ENCODE measurements at places on chromosomes 12 and 14. TPM values are rescaled to one million over a fixed set of nuclear protein-coding genes. Genes with fewer than 3 reads are reported as not detected.

DNA sequence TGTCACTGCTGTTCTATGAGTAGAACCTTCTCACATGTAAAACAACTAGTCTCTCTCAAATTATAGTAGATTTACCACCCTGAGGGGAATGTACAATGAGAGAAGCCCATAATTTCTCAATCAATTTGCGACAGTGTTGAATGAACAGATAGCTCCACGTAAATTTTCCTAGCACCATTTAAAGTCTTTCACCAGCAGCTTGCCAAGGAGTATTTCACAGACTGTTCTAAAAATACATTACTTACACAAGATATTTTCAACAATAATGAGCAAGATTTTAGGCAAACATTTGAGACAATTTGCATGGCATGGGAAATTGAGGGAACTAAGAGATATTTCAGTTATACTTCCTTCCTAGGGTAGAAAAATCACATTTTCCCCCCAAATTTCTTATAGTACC, 151.6 kb downstream of the KICS2 start:
- no peak for DNase-seq

GRCh38 chr12:109810954-109811623, 22.1 kb downstream of the TRPV4 start:
- DNase-seq, result no peak

Gene ADAM21
- not detected for total RNA-seq

- DNase-seq, result peak; percentile 72
Observed at GRCh38 chr14:92513966-92514843, 624 bp downstream of the RIN3 start.

Gene OTUB2
- total RNA-seq, result 2.0 TPM

DNA sequence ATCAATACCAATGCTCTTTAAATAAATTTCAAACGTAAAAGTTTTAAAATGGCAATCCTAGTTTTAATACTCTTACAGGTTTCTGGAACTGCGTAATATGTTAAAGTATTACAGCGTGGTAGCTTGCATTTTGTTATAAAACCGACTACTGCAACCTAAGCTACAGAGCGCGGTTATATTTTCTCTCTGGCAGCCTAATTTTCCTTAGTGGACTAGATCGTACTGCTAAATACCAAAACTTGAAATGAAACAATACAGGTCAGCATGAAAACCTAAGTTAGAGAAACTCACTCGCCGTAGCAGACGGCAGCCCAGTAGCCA, 1.2 kb downstream of the CCDC92 start:
- DNase-seq, result no peak

- no peak for DNase-seq
Observed at GRCh38 chr12:126998747-126999285, 1268.2 kb upstream of the TMEM132C start.

GRCh38 chr12:90909069-90909770, 45.8 kb downstream of the CCER1 start:
- no peak for DNase-seq

- no peak for DNase-seq
Observed at GRCh38 chr12:131471271-131471905, 239.5 kb upstream of the SFSWAP start.

DNA sequence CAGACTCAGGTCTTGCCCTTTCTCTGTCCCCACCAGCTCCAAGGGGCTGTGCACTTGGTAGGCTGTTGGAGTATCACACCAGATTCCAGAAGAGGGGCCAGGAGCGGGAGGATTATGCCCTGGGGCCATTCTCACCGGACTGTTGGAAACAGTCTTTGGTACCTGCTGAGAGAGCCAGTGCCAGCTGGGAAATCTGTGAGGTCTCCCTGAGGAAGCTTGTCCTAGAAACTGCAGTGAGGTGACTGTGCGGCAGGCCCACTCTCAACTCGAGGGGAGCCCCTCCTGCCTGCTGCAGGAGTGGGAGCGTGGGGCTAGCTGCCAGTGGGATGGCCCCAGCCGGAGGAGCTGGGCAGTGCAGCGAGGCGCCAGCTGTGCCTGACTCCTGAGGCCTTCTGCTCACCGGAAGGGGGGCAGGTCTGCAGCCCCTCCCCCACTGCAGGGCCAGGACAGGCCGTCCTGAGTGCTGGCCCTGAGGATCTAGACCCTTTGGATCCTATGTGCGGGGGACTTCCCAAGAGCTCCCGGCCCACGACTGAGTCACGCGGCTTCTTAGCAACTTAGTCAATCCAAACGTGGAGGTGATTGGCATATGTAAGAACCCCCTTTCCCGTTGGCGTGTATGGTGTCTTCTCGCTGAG, 295.2 kb downstream of the CACNA1C start:
- DNase-seq, result no peak

Gene ADAMTS20
- not detected for total RNA-seq

Gene GALNT8
- total RNA-seq, result 41.0 TPM

DNA sequence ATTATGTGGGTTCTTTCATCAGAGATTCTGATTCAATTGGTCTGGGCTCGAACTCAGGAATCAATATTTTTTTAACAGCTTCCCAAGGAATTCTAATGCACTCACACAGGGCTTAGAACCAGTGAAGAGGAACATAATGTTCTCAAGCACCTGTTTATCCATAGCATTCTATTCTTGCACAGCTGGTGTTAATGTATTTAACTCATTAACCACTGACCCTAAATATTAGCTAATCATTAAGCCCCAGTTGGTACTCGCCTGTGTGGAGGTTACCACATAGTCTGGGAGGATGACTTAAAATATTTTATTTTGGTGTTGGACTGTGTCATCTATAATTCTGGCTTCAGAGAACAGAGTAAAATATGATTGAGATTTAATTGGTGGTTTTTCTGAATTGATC, 45.3 kb downstream of the LRP6 start:
- DNase-seq, result no peak

- no peak for DNase-seq
Observed at GRCh38 chr14:55968741-55969140, 149.5 kb upstream of the PELI2 start.

DNA sequence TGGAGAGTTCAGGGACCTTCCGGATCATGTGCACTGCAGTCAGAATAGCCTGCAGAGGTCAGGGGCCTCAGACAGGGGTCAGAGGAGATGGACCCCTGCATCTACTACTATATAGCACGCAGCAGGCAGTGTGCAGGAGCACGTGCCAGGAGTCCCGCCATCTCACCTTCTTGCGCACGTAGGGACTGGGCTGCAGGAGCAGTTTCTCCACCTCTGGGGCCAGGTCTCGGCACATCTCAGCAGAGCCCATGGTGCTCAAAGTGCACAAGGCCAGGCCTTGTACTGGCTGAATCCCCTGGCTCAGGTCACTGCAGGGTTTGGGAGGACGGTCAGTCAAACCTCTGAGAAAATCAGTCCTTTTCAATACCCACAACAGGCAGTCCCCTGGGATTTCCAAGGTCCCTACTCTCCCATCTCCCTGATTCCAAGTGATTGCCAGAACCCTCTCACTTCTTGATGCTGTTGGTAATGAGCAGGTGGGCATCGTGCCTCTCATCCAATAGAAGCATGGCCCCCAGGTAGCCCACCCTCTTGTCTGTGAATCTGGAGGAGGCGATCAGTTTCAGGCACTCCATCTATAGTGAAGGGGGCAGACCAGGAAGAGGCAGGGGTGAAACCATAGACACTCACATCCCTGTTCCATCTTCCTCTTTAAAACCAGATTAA, 1.3 kb downstream of the AP1G2 start:
- DNase-seq, result no peak

Gene RNASE2
- not detected for total RNA-seq

GRCh38 chr12:28704477-28705169, 444.5 kb upstream of the FAR2 start:
- no peak for DNase-seq

GRCh38 chr14:99757331-99758070, 35.7 kb upstream of the EML1 start:
- DNase-seq, result peak; percentile 25

DNA sequence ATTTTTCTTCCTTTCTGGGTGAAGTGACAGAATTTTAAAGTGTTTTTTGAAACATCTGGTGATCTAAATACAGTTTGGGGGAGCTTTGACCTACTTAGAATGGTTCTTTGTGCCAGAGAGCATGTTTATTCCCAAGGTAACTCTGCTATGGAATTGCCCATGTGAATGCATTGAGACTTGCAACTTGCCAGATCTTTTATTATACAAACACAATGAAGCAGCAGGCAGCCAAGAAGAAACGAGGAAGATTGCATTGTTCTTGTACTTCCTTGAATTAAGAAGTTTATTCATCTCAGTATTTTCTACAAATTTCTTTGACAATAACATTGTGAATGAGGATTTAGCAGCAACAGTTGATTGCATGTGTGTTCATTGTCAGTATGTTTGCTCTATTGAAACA, 55.5 kb downstream of the FGD4 start:
- DNase-seq, result no peak

Gene GATC
- total RNA-seq, result 18.9 TPM

DNA sequence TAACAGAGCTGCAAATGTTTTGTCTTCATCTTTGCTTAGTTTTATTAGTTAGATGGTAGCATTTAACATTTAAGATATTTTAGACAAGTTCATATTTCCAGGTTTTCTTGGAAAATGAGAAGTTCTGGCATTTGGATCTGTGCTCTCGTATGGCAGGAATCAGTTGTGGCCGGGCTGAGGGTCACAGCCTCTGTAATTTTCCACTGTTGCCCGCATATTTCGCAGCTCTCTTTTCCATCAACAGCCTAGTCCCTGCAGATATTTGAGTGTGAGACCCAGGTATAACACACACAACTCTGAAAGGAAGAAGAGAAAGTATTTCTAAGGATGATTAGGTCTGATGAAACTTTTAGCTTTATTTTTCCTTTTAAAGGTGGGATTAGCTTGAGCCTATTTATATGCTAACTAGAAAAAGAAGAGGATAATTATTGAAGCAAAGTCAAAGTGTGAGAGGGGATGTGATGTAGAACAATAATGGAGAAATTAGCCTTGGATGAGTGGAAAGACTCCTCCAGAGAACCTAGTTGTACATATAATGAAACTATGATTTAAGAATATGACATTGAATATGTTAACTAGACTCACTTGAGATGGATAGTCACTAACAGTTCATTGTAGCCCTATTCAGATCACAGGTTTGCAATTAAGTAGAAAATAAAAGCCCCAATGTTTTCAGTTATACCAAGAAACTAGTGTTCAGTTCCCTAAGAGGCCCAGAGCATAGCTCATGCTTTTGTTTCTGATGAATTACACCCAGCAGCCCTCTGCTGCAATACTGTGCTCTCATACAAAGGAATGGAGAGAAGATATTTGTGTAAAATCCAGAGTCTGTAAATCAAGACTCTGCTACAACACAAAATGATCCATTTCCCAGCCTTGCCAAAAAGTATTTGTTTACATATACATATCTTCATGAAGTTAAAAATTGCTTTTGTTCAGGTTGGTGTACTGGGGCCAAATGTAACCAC, 158.4 kb downstream of the C12orf50 start:
- DNase-seq, result no peak

Gene PTPN21
- 31.8 TPM for total RNA-seq

DNA sequence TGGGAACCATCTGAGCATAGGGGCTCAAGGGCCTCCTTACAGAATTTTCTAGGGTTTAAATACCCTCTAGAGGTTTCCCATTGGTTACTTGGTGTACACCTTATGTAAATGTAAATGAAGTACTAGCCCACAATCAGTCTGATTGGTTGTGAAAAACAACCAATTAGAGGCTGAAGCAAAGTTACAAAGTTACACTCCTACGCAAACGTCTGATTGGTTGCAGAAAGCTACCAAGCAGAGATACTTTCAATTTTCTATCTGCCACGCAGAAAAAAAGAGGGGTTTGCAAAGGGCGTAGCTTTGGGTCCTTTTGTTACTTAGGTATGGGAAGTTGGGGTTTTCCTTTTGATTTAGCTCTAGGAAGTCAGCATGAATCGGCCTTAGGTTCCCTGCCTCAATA, 1.8 kb upstream of the TMEM19 start:
- no peak for DNase-seq

DNA sequence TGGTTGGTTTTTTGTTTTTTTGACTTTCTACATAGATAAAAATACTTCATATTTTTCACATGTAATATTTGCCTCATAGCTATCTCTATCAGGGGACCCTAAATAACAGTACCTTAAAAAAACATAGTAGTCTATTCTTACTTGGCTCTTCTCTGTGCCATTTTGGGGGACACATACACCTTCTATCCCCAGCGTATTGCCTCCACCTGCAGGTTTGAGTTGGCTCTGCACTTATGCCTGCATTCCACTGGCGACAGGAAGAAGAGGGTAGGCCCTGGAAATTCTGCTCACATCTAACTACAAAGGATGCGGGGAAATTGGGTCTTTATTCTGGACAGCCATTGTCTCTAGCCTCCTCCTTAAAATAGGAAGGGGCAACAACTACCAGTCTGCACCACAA, 13.8 kb upstream of the IFI27L2 start:
- no peak for DNase-seq

- no peak for DNase-seq
Observed at GRCh38 chr14:52873694-52874093, 77.2 kb downstream of the FERMT2 start.

Gene LALBA
- total RNA-seq, result not detected

DNA sequence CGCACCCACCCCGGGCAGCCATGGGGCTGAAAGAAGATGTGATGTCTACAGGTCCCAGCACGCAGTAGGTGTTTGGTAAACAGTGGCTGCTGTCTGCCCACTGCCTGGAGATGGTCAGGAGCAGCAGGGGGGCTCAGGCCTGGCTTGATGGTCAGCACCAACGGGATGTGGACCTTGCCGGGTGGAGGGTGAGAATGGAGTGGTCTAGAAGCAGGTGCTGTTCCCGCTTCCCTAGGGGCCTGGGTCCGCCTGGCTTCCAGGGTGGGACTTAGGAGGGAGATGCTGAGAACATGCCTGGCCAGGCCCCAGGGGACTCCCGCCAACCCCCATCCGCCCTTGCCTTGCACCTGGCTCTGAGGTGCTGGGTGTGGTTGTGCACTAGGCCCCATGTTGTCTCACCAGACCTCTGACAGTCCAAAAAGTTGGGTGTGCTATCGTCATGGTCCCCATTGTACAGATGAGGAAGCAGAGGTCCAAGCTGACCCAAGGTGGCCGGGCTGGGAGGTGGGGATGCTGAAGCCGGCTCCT, 12.9 kb downstream of the FAM222A start:
- DNase-seq, result no peak

Gene STYK1
- total RNA-seq, result 41.9 TPM

DNA sequence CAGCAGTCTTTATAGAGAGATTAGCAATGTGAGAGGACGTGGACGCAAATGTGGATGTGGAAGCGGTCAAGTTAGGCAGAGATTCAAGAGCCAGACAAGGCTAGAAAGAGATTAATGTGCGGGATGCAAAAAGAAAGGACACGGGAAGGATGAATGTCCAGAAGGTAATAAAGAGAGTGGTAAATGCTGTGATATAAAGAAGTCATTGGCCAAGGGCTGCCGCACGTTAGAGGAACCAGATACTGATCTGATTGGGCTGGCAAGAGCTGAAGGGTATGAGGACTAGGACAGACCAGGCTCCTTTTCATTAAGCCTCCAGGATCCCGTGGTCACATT, 59.5 kb downstream of the DHRS2 start:
- no peak for DNase-seq

Gene INHBC
- total RNA-seq, result not detected
